NCI-H187 (cell line): ENCODE measurements at places on chromosomes 12 and 14.

GRCh38 chr12:132277949-132278348 lies 51.4 kb downstream of the GALNT9 start:
- no peak for DNase-seq

GRCh38 chr12:129351481-129351880 lies 498.2 kb downstream of the GLT1D1 start:
- DNase-seq: no peak

- no peak for DNase-seq
Observed at GRCh38 chr12:127663716-127664115, 603.3 kb upstream of the TMEM132C start.

GRCh38 chr12:1360441-1361210 lies 233.8 kb downstream of the FBXL14 start:
- DNase-seq: no peak

DNA sequence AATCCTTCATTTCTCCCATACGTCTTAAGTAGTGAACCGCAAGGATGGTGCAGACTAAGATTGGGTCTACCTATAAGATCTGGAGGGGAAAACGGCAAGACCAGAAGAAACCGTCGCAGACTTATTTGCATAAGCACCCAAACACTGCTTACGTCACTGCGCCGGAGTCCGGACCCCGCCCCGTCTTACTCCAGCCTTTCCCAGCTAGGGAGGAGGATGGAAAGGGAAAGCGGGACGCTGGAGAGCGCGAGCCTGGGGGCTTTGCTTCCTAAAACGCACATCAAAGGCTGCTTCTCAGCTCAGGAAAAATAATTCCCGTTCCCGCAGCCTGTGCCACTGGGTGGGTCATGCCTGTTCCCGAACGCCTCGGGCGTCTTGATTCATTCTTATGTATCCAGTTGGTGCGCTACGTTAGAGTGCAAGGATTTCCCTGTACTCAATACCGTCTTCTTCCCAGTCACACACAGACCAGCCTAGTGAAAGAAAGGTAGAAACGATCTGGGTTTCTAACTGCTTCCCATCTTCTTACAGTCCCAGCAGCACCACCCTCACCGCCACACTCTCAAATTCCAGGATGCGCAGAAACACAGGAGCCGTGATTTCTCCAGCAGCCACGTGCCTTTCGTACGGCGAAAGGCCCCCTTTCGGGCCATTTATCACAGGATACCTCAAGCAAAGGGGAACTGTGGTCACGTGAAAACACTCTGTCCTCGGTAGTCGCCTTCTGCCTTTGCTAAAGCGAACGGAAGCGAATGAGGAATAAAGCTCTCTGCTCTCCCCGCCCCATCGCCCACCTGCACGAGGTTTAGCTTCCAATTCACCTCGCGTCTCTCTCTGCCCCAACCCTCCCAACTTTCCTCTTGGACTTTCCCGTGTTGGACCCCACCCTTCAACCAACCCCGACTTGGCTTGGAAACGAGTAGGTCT lies 1.1 kb downstream of the SLC6A15 start:
- DNase-seq: peak; percentile 34

DNA sequence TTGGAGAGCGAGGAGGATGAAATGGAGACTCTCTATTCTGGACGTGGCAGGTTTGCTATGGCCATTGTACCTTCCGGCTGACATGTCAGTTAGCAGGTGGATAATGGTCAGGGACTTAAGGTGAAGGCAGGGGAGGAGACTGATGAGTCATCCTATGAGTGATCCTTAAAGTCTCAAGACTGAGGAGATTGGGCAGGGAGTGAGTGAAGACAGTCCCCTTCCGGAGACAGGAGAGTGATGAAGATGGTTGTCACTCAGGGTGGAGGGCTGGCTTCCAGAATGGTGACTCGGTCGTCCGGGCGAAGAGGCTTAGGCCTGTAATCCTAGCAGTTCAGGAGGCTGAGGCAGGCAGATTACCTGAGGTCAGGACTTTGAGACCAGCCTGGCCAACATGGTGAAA lies 49.8 kb upstream of the CCDC63 start:
- no peak for DNase-seq

GRCh38 chr14:31084385-31084784 lies 58.2 kb upstream of the STRN3 start:
- peak; percentile 42 for DNase-seq

DNA sequence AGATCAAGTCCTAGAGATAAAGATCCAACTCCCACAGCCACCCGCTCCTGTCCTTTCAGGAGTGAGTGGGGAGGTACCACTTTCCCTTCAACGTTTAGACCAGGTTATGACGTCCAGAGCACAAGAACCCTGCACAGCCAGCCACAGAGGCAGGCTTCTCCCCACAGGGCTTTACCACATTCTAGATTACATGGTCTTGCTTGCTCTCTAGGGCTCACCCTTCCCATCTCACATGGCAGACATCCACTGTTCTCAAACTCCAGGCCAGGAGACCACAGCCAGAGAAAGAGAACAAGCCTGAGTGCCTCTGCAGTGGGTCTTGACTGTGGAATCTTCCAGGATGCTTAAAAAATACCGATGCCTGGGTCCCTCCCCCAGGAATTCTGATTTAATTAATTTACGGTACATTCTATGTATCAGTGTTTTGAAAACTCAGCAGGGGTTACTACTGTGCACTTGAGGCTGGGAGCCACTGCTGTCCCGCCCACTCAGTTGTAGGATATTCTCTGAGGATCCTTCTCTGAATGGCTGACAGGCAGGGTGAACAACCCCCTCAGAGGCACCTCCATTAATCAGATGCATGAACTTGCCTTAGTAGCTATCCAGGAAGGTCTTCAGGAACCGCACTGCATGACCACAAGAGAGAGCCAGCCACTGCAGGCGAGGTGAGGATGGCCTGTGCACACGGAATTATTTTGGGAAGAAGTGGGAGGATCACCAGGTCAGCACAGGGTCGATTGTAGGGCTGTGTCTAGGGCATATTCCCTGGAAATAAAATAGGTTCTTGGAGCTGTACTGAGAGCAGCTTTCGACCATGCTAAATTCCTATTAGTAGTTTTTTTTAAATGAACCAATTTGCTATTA lies 21.5 kb upstream of the SOCS2 start:
- no peak for DNase-seq

DNA sequence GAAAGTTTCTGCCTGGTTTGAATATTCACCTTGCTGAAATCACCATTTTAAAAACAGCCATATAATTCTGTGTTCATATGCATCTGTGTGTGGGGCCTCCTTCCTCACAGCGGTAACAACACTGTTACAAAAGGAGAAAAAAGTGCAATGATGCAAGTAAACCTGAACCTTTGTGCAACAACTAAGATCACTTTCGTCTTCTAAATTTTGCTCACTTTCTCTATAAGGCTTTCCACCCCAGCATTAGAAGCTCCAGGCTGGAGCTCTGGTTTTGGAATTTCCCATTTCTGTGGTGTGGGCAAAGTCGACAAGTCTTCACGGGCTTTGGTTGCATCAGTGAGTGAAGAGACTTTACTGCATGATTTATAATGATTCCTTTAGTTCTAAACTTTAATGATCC lies 18.4 kb downstream of the FGD6 start:
- DNase-seq: no peak

DNA sequence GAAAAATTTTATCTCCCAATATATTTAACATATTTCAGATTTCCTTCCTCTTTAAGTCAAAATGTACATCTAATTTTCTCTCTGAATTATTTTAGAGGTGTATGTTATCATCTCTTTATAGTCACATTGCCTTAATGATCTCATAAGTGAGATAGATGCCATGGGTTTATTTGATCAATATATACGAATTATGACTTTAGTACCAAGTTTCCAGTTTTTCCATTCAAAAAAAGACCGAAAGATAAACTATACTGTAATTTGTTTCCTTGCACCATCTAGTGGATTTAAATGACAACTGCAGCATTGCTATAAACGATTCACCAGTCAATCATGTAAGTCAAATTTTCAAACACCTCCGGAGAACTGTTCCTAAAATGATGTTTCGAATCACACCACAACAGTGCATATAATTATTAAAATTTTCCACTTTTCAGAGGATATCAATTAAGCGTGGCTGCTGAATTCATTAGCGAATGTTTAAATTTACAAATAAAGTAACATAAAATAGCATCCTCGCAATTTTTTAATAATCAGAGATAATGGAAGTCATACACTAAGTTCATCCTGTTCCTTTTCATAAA lies 419 bp upstream of the ATXN7L3B start:
- DNase-seq: no peak

GRCh38 chr14:96660667-96661066 lies 136.5 kb upstream of the VRK1 start:
- DNase-seq: no peak

DNA sequence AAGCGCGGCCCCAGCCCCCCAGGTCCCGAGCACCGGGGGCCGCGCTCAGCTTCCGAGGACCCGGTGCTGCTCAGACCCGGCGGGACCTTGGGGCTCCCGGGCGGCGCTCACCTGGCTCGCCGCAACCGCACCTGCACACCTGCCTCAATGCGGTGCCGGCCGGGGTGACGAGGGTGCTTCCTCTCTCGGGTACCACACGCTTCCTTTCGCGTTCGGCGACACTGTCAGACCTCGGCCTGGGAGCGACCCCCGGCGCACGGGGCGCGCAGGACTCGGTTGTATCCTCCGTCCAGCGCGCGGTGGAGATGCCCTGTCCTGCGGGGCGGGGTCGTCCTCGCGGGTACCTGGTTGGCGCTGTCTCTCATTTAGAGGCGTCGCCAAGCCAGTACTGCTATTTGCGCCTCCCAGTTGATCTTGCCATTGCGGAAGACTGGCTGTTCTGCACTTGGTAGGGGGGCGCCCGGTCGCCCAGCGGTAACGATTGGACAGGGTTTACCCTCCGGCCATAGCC lies 718 bp downstream of the PACS2 start:
- no peak for DNase-seq

- no peak for DNase-seq
Observed at GRCh38 chr14:102923201-102923924, 900 bp downstream of the AMN start.

GRCh38 chr12:107310621-107311020 lies 217.3 kb upstream of the CRY1 start:
- DNase-seq: peak; percentile 68

DNA sequence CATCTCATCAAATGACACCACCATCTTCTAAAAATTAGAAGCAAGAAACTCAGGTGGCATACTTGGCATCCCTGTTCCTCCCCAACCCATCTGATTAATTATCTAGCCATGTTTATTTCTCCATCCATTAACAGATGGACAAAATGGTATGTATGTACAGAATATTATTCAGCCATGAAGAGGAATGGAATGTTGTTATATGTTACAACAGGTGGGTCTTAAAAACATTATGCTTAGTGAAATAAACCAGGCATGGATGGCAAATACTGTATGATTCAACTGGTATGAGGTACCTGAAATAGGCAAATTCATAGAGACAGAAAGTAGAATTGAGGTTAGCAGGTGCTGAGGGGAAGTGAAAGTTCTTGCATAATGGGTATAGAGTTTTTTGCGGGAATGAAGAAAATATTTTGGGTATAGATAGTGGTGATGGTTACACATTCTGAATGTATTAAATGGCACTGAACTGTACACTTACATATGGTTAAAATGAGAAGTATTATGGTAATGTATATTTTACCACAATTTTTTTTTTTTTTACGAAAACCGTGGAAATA lies 17.5 kb downstream of the YY1 start:
- no peak for DNase-seq

DNA sequence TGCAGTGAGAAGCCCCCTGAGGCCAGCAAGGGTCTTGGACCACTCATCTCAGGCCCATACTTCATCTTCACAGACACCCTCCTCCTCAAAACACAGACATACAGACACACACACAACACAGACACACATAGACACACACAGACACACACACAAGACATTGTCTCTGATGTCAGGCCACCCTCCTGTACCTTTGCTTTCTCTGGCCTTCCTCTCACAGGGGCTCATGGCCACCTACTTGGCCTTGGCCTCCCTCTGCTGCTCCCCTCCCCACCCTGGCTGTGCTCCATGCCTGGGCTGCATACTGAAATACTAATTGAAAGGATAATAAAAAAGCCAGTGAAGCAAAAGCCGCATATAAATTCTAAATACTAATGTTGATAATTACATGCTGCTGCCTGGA lies 1.6 kb upstream of the SYNDIG1L start:
- no peak for DNase-seq

GRCh38 chr12:6207259-6207925 lies 7.2 kb downstream of the CD9 start:
- DNase-seq: no peak

GRCh38 chr12:108724054-108724889 lies 7.0 kb downstream of the CORO1C start:
- DNase-seq: no peak

DNA sequence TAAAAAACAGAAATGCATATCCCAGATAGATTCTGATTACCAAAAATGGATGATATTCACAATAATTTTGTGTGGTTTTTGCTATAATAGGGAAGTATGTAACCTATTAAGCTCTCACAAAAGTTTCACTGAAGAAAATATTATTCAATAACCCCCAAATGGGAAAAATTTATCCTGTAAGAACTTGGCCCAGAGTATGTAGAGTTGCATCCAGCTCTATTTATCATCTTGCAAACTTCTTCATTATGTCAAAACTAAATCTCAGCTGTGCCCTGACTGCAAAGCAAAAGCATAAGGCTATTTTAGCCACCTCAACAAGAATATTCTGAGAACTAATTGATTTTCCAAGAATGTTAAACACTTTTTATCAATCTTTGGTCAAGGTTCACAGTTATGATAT lies 199.2 kb downstream of the PAX9 start:
- no peak for DNase-seq

DNA sequence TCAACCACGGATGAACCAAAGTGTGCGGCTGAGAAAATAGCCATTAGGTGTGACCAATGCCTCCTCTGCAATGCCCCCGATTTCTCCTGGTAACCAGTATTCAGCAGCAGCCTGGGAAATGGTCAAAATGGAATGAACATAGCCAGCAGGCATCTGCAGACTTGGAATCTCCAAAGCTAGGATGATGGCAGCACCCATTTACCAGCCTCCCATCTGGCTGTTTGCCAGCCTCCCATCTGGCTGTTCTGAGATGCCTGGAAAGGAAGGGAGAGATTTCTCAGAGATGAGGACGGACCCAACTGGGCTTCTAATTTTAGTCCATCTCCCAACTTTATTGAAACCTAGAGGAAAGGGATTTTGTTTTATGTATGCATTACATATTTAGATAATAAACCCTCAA lies 16.2 kb downstream of the CLMN start:
- DNase-seq: no peak

GRCh38 chr14:65753061-65753460 lies 340.5 kb downstream of the FUT8 start:
- no peak for DNase-seq

DNA sequence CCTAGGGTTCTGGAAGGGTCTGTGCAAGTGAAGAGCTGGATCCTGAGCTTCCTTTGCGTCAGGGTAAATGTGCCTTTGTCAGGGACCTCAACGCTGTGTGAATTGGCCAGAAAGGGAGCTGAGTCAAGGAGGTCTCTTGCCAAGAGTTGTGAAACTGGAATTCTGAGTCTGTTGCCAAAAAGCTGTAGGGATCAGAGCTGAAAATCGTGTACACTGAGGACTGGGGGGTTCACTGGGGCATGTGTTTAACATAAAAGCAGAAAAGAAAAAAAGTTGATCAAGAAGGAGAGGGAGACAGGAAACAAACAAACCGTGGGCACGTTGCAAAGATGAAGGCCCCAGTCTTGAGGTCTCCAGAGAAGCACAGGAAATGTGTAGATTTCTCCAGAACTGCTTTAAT lies 1081.5 kb downstream of the VRK1 start:
- no peak for DNase-seq
